Upper lobe of left lung (tissue), 6 donors: ENCODE measurements at places on chromosomes 7 and 10.
A peak's percentile ranks its signal among the peaks of the same experiment; 100 is the strongest.

- DNase-seq: no peak
Observed at GRCh38 chr10:50501924-50502452, 121.8 kb downstream of the SGMS1 start.

DNA sequence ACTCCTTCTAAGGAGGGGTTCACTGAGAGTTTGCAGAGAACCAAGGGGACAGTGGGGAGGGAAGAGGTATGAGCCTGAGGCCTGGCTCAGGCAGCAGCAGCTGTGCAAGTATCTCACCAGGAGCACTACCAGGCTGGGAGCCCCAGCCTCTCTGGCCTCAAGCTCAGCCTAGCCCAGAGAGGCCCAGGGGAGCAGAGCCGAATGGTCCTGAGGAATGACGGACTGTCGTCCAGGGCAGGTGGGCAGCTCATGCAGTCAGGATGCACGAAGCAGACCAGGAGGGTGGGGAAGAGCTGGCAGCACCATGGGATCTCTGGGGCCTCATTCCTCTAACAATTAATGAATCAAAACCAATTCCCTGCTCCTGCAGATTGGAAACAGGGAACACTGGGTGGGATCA lies 151.5 kb downstream of the GRID1 start:
- DNase-seq: no peak

GRCh38 chr7:100573691-100574361 lies at the start of gene SAP25:
TSS of gene SAP25 (minus strand) at chr7:100573900. CDS start at chr7:100573742, 158 bp downstream.
- no peak for DNase-seq

GRCh38 chr10:44386546-44387052 lies 1.7 kb upstream of the CXCL12 start:
- peak; percentile 45 for DNase-seq

DNA sequence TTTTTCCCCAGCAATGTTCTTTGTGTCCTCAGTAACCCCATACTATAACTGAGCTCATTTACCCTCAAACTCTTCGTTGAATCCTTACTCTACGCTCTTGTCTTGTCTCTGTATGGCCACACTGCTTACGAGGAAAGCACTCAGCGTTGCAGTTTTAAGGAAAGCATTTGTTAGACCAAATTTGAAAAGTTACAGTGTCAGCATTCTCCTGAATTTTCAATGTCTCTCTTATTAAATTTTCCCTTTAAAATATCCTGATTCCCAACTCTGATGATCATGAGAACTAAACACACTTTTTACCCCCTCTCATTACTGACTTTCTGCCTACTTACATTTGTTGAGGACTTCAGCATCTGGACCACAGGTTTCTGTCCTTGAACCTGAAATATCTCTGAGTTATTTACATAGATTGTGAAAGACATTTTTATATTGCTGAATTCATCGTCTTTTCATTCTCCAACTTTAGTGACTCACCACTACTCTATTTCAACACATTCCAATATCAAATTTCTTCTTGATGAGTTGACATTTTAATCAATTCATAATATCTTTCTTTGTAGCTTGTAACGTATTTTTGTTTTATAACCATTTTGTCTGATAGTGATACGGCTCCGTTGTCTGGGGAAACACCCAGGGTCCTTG lies 19.8 kb upstream of the VWDE start:
- no peak for DNase-seq

DNA sequence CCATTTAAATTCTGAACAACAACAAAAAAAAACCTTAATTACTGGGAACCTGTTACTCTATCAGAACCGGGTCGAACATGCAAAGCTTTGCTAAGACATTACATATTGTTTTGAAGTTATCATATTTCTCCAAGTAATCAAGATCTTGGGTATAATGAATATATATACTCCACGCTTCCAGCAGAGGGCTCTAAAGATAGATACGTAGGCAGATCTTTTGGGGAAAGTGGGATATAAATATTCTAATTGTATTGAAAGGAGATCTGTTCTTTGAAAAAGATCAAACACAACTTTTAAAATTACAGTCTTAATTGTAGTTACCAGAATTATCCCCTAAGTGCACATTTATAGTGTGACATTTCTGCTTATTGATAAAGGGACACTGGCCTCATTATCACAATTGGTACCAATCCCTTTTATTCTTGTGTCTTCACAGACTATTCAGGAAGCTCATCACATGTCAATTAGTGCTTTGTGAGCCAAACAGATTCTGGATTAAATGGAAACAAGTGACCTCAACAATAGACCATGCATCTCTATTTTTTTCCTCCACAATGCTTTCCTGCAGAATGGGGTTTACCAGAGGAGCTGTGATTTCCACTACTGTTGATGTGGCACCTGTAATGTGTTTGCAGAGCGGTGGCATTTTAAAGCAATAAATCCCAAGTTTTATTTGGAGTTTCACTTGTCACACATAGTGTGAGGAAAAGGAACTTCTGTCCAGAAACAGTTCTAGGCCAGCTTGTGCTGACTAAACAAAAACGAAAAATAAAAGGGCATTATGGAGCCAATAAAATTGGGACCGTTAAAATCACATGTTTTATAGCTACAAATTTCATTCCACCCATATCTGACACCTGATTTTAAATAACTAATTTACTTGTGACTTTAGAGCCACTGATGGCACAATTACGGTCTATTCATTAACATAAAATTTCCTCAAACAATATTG lies 122.4 kb downstream of the CTTNBP2 start:
- no peak for DNase-seq

DNA sequence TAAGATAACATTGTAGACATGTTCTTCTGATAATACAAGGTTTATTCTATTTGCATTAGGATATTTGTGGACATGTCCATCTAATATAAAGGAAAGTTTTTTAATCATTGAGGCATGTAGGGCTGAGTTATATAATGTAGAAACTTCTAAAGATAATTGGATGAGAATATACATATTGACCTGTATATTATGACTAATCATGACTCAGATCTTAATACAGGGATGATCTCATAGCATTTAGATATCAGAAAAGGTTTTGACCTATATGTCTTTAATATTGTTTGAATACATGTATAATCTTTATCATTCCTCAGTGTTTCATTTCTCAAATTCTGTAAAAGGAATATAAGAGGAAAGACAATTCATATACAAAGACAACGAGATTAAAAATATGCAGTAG lies 39.2 kb downstream of the CD36 start:
- DNase-seq: no peak

GRCh38 chr7:110448918-110449317 lies 642.0 kb upstream of the LRRN3 start:
- no peak for DNase-seq
